ENCODE measurements at places on chromosomes 11 and 22. TPM values are rescaled to one million over a fixed set of nuclear protein-coding genes. Genes with fewer than 3 reads are reported as not detected.

- DNase-seq, result no peak
Observed at GRCh38 chr11:76568139-76568538, 102.4 kb downstream of the LRRC32 start.

- no peak for DNase-seq
Observed at GRCh38 chr11:128254941-128255340, 332.4 kb downstream of the ETS1 start.

- no peak for DNase-seq
Observed at GRCh38 chr22:29311464-29312217, 3.9 kb downstream of the RASL10A start.

DNA sequence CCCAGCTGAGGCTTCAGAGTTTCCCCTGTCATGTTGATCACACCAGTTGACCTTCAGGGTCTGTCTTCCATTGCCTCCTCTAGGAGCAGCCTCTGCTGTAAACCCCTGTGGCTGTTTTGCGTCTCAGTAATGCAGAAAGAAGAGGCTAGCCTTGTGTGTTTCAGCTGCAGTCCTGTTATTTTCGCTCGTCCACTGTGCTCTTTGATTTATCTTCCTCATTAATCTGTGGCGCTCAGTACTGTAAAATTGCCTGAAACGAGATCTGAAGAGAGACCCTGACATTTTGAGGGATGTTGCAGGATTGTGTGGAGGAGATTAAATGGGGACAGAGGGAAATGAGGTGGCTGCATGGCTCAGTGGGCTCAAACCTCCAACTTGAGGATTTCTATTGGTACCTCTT is 163.7 kb downstream of the DBX1 start:
- no peak for DNase-seq

- DNase-seq, result no peak
Observed at GRCh38 chr11:104094576-104094975, 58.1 kb downstream of the DDI1 start.

CFAP300 gene
- 6.4 TPM for total RNA-seq

B4GAT1 gene
- total RNA-seq, result 29.3 TPM

IL18BP gene
- total RNA-seq, result 18.2 TPM

DNA sequence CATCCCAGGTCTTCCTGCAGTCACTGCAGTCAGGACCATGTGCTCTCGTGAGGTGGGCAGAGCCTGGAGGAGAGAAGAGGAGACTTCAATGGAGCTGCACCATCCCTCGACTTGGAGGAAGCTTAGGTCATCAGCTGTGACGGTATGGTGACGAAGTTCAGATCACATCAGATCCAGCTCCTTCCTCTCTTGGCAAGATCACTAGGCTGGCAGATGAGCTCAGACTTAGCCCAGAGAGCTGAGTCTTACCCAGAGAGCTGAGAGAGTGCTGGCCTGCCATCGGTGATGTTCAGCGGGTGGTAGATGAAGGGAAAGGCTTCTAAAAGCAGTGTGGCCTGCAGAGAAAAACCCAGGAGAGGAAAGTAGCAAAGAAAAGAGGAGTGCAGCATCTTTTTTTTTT is 1.8 kb upstream of the SLC15A3 start:
- DNase-seq, result no peak

- no peak for DNase-seq
Observed at GRCh38 chr11:35305670-35306382, 113.5 kb downstream of the SLC1A2 start.

DGAT2 gene
- total RNA-seq, result 19.2 TPM

DNA sequence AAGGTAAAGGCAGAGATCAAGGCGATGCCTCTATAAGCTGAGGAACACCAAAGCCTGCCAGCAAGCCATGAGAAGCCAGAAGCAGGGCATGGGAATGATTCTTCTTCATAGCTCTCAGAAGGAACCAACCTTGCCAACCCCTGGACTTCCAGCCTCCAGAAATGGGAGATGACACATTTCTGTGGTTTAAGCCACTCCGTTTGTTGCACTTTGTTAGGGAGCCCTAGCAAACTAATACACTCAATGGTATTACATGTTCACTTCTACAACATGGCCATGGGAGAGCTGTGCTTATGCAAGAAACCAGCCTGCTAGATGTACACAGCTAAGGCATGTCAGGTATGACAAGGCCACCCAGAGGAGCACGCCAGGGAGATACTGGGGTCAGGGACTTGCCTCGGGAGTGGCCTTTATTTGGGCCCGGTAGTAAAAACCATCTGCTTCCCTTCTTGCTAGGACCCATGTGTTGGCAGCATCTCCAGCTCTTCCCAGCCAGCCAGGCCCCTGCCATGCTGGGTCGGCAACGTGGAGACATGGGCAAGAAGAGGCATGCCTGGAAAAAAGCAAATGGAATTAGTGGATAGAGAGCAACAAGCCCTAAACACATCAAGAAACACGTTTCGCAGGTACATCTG is 3.6 kb downstream of the C11orf16 start:
- no peak for DNase-seq

OR8D4 gene
- not detected for total RNA-seq

DNA sequence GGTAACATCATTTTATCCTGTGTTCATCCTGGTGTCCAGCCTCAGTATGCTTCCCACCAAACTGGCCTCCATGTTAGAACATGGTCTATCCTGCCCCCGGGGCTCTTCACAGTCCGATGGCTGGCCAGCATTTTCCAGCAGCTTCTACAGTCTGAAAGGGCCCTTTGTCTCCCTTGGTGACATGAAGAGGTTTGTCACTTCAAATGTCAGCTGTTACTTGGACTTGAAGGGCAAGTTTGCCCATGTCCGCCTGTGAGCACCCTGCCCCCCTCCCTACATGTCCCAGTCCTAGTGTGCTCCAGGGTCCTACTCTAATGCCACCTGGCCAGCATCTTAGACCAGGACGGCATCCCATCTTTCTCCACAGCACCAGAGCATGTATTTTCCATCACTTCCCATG is 24.7 kb downstream of the PATZ1 start:
- no peak for DNase-seq

GALR3 gene
- total RNA-seq, result not detected

DNA sequence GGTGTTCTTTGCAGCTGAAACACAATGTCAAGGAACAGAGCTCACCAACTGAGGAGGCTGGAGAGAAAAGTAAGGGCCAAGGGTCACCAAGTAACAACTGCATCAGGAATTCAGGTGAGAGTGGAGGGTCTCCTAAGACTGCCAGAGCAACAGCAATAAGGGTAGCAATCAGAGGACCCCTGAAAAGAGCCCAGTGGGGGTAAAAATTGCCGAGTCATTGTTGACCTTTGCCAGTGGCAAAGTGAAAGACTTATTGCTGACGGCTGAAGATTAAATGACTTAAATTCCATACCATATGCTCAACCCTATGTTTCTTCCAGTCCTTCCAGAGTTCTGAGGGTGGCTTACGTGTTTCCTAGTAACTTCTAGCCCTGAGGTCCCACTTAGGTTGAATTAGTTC is 51.9 kb upstream of the ARHGAP42 start:
- DNase-seq, result no peak

- no peak for DNase-seq
Observed at GRCh38 chr11:127109796-127110480, 109.4 kb upstream of the KIRREL3 start.

GRCh38 chr22:49301398-49302149 is 526.1 kb downstream of the BRD1 start:
- no peak for DNase-seq

LRP4 gene
- 11.7 TPM for total RNA-seq

CALCA gene
- not detected for total RNA-seq

SCN4B gene
- 0.33 TPM for total RNA-seq

DNA sequence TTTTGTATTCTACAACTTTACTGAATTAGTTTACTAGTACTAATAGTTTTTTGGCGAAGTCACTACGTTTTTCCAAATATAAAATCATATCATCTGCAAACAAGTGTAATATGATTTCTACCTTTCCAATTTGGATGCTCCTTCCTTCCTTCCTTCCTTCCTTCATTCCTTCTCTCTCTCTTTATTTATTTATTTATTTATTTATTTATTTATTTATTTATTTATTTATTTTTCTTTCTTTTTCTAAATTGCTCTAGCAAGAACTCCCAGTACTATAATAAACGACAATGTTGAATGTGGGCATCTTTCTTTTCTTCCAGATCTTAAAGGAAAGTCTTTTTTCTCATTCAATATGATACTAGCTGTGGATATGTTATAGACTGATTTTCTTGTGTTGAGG is 656.0 kb upstream of the LUZP2 start:
- no peak for DNase-seq

DNA sequence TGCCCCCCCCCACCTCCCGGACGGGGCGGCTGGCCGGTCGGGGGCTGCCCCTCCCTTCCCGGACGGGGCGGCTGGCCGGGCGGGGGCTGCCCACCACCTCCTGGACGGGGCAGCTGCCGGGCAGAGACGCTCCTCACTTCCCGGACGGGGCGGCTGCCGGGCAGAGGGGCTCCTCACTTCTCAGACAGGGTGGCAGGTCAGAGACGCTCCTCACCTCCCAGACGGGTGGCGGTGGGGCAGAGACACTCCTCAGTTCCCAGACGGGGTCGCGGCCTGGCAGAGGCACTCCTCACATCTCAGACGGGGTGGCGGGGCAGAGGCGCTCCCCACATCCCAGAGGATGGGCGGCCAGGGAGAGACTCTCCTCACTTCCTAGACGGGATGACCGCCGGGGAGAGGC is 24.0 kb downstream of the RNF185 start:
- DNase-seq, result no peak

GRCh38 chr11:26958702-26959049 is 35.2 kb upstream of the FIBIN start:
- DNase-seq, result no peak

DNA sequence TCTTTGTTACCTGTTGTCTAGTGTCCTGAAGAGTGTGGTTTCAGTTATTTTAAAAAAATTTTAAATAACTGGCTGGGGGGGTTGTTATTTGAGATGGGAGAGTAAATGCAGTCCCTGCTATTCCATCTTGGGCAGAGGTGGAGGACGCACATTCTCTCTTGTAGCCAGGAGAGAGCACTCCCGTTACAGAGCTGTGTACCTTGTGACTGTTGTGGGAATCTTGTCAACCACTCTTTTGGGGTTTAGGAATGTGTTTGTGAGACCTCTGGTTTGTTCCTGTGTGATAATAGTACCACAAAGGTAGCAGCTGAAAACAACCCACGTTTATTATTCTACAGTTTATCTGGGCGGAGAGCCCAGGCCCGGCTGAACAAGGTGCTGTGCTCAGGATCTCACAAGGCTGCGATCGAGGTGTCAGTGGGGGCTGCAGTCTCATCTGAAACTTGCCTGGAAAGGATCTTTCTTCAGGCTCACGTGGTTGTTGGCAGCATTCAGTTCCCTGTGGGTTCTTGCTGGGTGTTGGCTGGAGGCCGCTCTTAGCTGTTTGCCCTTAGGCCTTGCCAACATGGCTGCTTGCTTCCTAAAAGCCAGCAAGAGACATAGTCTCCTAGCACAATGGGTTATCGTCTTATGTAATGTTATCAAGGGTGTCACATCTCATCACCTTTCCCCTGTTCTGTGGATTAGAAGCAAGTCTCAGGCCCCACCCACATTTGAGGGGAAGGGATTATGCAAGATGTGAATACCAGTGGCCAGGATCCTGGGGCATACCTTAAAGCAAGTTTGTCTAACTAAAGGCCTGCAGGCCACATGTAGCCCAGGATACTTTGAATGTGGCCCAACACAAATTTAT is 20.6 kb downstream of the IGHMBP2 start:
- no peak for DNase-seq

DNA sequence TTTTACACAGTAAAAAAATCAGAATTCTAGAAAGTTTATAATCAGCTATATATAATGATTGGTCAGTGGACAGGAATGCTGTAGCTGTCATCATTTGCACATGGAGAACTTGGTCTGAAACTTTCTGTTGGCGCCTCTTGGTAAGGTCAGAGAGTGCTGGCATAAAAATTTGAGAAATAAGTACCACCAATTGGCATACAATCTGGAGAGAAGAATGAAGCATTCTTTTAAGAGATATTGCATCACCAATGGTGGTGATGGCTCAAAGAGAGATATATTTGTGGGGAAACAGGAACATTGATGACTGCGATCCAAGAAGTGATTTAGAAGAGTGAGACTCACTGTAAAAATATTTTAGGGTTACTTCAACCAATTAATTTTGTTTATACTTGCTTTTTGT is 19.8 kb upstream of the OOSP1 start:
- no peak for DNase-seq

GRCh38 chr22:42562684-42563083 is 8.9 kb downstream of the SERHL2 start:
- no peak for DNase-seq

YWHAH gene
- 138 TPM for total RNA-seq

DNA sequence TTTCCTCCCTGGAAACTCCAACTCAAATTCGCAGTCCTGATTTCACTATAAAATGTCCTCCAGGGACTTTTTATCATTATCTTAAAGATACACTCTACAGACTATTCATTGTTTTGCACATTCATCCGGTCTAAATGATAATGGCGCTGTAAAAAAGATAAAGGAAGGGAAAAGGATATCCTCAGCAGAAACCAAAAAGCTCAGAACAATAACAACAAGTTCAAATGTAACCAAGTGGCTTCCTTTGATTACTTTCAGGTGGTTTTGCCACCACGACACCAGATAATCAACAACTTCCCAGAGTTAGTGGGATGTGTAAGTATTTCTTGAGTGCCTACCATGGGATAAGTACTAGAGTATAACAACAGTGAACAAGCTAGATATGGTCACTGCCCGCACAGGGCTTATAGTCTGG is 26.3 kb downstream of the PRCP start:
- no peak for DNase-seq

DNA sequence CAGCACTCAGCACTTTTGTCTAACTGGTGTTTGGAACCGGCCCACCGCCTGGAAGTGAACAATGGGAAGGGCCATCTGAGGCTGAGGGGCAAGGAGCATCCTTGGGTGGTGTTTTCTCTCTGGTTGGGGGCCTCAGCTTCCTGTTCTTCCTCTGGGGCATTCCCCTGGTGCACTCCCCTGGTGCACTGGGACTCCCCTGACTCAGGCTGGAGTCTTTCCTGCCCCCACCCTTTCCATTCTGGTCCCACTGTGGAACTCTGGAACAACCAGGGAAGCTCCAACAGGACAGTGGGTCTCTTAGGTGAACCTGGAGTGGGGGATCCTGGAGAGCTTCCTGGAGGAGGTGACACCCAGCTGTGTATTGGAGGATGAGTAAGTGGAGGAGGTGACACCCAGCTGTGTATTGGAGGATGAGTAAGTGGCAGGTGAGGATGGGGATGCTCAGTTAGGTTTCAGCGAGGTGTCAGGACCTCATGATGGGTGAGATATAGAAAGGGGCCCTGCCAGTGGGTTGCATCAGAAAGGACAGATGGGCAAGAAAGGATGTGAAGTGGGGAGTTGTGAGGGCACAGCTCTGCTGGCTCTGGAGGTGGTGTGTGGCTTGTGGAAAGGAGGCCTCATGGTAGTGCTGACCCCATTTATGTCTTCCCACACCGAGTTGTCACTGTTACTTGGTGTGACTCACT is 132.1 kb downstream of the OSBP2 start:
- no peak for DNase-seq

DENND6B gene
- total RNA-seq, result 5.8 TPM

- no peak for DNase-seq
Observed at GRCh38 chr11:5364214-5364613, 12.9 kb downstream of the OR51B6 start.

GRCh38 chr22:41401781-41402648 is 20.3 kb downstream of the TEF start:
- DNase-seq, result no peak

- DNase-seq, result no peak
Observed at GRCh38 chr22:40419718-40420117, 49.3 kb downstream of the SGSM3 start.

- no peak for DNase-seq
Observed at GRCh38 chr22:30373331-30374325, 13.6 kb downstream of the RNF215 start.

GRCh38 chr11:120068114-120068573 is 69.8 kb downstream of the TRIM29 start:
- no peak for DNase-seq
